Activated naive CD4-positive, alpha-beta T cell treated with anti-CD3 and anti-CD28 coated beads, Interleukin-2, amount 50 U/mL, for 16 hours (primary cell): ENCODE measurements at places on chromosomes 13 and 19.

GRCh38 chr13:99221567-99222239 lies 21.0 kb downstream of the UBAC2 start:
- DNase-seq = no peak

DNA sequence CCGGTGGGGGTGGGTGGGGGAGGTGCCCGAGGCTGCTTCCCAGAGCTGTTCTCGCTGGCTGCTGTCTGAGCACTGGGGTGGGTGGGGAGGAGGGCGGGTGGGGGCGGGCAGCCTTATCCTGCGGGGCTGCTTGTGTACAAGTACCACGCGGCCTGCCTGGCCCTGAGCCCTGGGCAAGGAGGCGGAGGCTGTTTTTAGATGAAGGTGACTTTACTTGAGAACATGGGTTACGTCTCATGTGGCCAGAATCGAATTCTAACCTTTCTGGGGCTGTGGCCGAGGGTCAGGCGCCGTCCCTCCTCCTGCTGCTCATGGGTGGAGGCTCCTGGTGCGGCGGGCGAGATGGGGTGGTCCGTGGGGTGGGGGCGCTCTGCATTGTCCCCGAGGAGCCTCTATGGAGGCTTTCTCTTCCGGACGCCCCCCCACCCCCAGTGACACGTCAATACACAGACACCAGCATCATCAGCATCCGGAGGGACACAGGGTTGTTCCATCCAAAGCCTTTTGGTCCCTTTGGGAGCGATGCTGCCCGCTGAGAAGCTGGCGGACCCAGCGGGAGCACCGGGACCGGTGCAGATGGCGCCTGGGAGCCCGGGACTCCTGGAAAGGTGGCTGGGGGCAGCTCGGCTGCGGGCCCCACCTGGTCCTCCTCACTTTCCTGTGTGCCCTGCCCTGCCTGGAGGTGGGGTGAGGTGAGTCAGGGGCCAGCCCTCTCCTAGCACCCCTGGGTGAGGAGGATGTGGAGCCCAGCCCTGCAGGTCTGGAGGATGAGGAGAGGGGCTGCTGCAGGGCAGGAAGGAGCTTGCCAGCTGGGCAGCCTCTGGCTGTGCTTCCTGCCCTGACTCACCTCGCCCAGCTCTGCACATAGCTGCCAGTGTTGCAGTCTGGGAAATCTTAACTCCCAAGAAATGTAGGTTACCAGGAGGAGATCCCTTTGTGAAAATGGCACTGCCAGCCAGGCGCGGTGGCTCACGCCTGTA lies 3.4 kb downstream of the BSG start:
- no peak for DNase-seq

DNA sequence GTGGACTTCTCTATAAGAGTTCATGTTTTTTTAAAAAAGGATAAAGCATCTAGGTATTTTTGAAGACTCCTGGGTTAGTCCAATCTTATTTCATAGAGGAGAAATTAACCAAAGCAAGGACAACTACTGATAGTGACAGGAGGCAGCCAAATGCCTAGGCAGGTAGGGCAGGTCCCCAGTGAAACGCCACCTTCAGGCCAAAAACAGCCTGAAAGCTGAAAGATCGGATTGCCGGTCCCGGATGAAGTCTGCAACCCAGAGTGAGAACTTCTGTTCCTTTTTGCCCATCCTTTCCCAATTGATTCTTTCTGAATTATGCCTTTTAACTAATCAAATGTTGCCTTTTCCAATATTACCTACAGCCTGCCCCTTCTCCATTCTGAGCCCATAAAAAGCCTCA lies 6.1 kb upstream of the GGACT start:
- no peak for DNase-seq

DNA sequence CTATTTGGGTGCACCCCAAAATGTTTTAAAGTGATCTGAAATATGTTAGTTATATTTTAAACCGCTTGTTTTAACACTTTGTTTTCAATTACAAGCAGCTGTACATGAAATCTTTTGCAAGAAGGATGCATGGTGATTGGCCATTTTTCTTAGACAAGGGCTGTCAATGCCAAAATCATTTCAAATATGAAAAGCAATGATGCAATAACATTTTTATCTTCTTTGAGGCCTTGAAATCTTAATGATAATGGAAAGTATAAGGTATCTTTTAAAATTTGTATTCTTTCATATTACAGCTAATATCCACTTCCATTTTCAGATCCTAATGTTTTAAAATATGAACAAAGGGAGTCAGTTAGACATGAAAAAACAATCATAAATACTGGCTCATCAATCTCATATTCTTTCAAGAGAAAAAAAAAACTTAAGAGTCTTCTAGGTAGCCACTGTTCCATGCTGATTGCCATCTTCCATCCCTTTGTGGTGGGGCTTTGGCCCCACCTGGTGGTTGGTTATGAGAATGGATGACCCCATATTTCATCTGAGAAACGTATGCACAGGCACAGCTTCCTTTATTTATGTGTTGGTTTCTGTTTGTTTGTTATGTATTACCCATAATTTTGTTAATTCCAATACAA lies 330.3 kb upstream of the MIR17HG start:
- DNase-seq = no peak

DNA sequence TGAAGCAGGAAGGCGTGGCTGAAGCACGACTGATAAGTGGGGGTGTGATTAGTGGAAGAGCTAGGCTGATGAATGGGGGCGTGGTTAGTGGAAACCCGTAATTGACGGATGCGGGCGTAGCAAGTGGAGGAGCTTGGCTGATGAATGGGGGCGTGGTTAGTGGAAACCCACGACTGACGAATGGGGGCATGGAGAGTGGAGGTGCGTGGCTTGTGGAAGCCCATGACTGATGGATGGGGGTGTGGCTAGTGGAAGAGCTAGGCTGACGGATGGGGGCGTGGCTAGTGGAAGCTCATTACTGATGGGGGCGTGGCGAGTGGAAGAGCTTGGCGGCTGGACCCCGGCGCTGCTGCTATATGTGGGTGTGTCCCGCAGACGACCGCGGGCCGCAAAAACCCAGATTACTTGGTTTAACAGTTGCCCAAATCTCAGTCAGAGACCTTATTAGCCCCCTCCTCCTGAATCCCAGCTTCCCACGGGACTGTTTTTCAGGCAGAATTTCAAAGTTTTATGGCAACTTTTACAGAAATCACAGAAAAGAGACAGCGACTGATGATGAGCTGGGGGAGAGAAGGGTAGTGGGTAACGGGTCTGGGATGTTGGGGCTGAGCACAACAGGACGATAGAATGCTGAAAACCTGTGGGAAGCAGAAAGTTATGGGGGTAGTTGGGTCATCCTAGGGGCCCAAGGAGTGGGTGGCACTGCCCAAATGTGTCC lies 9.0 kb upstream of the MEIS3 start:
- DNase-seq = peak; percentile 83

GRCh38 chr13:99386911-99387788 lies 80.0 kb upstream of the GPR183 start:
- peak; percentile 86 for DNase-seq

GRCh38 chr19:2015608-2015950 lies at the start of gene BTBD2:
Gene BTBD2, minus strand, starts transcription at chr19:2015714. Its CDS starts 11 bp downstream, at chr19:2015703.
- DNase-seq = peak; percentile 61

GRCh38 chr13:27641711-27642502 lies 20.2 kb downstream of the POLR1D start:
- DNase-seq = no peak

DNA sequence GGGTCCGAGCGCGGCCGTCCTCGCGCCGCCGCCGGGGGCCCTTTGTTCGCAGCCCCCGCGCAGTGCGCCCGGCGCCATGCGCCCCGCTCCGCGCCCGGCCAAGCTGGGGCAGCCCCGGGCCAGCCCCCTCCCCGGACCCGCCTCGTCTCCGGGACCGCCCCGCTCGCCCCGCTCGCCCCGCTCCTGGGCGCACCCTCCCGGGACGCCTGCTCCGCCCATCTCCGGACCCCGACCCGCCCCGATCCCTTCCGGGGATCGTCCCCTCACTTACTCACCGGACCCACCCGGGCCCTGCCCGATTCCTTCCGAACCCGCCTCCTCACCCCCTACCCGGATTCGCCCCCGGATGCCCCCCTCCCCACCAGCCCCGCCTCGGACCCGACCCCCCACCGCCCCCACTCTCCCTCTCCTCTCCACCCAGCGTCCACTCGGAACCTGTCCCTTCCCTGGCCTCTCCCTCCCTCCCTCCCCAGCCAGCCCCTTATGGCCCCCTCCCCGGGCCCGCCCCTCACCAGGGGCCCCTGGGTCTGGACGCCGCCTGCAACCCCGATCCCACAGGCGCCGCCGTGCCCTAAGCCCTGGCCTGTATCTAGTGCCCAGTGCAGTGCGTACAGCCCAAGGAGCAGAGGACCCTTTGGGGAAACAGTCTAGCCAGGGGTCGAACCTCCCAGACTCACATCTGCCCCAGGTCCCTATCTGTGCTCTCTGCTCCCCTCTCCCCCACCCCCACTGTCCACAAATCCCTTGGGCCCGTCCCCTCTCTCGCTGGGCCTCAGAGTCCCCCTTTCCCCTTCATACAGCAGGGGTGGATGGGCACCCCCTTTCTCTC lies at the start of gene CPAMD8:
Gene CPAMD8, minus strand, starts transcription at position 105 of the 829 bp plus-strand sequence. CDS start 168 bp downstream, outside the sequence.
- no peak for DNase-seq

- DNase-seq = no peak
Observed at GRCh38 chr19:48392860-48393558, 459 bp upstream of the GRIN2D start.

DNA sequence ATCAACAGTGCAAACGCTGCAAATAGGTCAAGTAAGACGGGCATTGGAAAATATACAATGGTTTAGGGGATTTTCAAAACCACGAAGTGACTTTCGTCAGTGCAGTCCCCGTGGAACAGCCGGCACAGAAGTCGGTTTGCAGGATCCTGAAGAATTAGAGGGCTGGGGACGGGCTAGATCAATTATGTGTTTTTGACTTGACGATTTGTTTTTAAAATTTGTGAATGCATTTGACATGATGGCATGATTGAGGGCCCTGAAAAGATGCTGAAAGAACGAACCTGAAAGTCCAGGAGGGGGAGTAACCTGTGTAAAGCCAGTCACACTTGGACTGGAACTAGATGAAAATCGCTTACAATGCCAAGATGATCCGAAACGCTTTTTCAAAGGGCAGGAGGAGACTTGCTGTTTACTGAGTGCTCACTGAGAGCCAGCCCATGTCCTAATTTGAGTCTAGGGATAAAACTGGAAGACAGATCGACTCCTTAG lies 8.9 kb upstream of the DGKH start:
- DNase-seq = no peak

GRCh38 chr19:55083004-55083850 lies 7.6 kb downstream of the EPS8L1 start:
- no peak for DNase-seq

GRCh38 chr13:24135674-24136300 lies 24.7 kb upstream of the SPATA13 start:
- no peak for DNase-seq

DNA sequence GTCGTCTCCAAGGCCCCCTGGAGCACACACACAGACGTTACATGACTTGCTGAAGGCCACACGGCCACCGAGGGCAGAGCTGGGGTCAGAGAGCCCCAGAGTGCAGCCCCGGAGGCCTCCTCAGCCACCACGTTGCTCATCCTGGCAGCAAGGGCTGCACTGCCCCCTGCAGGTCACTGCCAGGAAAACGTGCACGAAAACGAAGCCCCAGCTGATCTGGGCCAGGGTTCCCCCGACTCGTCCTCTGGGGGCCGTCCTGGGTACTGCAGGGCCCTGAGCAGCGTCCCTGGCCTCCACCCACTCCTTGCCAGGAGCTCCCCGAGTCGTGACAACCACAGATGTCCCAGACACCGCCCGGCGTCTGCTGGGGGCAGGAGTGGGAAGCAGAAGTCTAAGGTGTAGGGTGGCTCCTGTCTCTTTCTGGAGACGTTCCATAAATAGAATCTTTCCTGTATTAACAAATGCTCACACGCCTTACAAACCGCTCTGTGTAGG lies 3.4 kb downstream of the TPGS1 start:
- DNase-seq = peak; percentile 94

DNA sequence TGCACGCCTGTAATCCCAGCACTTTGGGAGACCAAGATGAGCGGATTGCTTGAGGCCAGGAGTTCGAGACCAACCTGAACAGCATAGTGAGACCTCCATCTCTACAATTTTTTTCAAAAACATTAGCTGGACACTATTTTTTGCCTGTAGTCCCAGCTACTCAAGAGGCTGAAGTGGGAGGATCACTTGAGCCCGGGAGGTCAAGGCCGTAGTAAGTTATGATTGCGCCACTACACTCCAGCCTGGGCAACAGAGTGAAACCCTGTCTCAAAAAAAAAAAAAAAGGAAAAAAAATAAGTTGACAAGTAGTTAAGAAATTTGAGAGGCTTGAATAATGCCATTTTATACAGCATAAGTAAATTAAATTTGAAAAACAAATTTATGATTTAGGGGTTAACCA lies 330.6 kb downstream of the MYO16 start:
- DNase-seq = no peak

DNA sequence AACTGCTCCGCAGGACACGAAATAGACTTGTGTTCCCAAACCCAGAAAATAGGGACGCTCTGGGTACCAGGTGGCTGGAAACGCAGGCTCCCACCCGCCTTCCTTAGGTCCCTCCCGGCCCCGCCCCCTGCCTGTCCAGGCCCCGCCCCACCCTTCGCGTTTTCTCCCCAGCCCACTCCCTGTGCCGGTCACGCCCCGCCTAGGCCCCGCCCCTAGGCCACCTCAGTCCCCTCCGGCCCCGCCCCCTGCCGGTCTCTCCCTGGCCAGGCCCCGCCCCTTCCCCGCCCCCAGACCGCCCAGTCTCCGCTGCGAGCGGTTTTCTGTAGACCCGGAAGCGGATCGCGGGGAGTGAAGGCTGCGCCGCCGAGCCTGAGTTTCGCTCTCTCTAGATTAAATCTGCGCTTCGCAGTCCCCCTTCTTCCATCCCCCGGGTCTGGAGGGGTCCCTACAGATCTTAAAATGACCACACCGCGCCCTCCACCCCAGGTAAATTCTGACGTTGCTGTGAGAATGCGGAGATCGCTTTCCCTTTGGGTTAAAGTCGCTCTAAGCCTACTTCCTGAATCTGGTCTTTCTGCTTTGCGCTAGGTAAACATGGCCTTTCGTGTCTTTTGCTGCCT lies 3.7 kb upstream of the ZNF665 start:
- peak; percentile 97 for DNase-seq

DNA sequence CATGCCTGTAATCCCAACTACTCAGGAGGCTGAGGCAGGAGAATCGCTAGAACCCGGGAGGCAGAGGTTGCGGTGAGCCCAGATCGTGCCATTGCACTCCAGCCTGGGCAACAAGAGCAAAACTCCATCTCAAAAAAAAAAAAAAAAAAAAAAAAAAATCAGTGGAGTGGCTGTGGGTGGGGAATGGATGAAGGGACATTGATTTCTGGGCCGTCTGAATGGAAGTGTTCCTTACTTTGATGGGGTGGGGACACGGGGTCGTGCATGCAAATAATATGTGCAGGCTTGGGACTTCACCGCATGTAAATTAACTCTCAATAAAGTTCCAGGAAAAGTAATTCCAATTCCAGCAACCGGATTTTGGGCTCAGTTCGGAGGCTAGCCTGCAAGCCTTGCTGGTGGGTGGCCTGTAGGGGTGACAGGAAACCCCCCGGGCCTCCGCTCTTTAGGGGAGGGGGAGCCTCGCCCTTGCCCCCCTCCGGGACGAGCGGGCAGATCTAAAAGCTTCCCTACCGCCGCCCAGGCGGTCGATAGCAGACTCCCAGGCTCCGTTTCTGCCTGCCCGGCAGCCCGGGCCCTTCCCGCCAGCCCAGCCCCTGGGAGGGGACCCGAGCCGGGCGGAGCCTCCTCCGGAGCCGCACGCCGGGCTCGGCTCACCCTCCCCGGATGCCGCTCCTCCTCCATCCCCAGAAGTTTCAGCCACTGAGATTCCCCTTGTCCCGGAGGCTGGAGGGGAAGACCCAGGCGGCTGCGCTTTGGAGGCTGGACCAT lies 48.0 kb upstream of the ADGRE5 start:
- no peak for DNase-seq

GRCh38 chr19:46748325-46749109 lies 2.3 kb upstream of the STRN4 start:
- peak; percentile 81 for DNase-seq
